Brain (organoid and tissue), 16 donors: ENCODE measurements at places on chromosomes 2 and 18. TPM values are rescaled to one million over a fixed set of nuclear protein-coding genes. Genes with fewer than 3 reads are reported as not detected.

The NLRC4 gene
- not detected for polyA plus RNA-seq

The ZDBF2 gene
- polyA plus RNA-seq, result 1.1 TPM

The CPO gene
- not detected for polyA plus RNA-seq

The CDCA7 gene
- polyA plus RNA-seq, result 25.0 TPM

The KCMF1 gene
- 39.9 TPM for polyA plus RNA-seq

The DOK6 gene
- 1.6 TPM for polyA plus RNA-seq

The RTKN gene
- polyA plus RNA-seq, result 58.0 TPM

The TMEM182 gene
- 3.1 TPM for polyA plus RNA-seq

The XPO1 gene
- 47.3 TPM for polyA plus RNA-seq

The CXCR4 gene
- polyA plus RNA-seq, result 89.1 TPM

The PLA2R1 gene
- polyA plus RNA-seq, result 0.19 TPM

The ATRAID gene
- polyA plus RNA-seq, result 176 TPM

The CDH19 gene
- polyA plus RNA-seq, result 0.68 TPM

The CHRNG gene
- not detected for polyA plus RNA-seq

The LGALSL gene
- polyA plus RNA-seq, result 2.5 TPM

The SERPINB4 gene
- polyA plus RNA-seq, result not detected

The MLPH gene
- 2.8 TPM for polyA plus RNA-seq

The DHRS9 gene
- polyA plus RNA-seq, result 0.44 TPM

The DCDC2C gene
- not detected for polyA plus RNA-seq

The SLC23A3 gene
- polyA plus RNA-seq, result not detected

The TMEM198 gene
- 23.1 TPM for polyA plus RNA-seq
